CD4-positive, alpha-beta T cell treated with Interleukin-12 subunit alpha and Interleukin-12 subunit beta, for 1 hour (primary cell): ENCODE measurements at places on chromosomes 1 and 21.
A peak's percentile ranks its signal among the peaks of the same experiment; 100 is the strongest.

GRCh38 chr1:160206421-160207117, 1.4 kb downstream of the PEA15 start:
- no peak for DNase-seq

GRCh38 chr1:161324020-161324419, 9.8 kb downstream of the SDHC start:
- peak; percentile 29 for DNase-seq

DNA sequence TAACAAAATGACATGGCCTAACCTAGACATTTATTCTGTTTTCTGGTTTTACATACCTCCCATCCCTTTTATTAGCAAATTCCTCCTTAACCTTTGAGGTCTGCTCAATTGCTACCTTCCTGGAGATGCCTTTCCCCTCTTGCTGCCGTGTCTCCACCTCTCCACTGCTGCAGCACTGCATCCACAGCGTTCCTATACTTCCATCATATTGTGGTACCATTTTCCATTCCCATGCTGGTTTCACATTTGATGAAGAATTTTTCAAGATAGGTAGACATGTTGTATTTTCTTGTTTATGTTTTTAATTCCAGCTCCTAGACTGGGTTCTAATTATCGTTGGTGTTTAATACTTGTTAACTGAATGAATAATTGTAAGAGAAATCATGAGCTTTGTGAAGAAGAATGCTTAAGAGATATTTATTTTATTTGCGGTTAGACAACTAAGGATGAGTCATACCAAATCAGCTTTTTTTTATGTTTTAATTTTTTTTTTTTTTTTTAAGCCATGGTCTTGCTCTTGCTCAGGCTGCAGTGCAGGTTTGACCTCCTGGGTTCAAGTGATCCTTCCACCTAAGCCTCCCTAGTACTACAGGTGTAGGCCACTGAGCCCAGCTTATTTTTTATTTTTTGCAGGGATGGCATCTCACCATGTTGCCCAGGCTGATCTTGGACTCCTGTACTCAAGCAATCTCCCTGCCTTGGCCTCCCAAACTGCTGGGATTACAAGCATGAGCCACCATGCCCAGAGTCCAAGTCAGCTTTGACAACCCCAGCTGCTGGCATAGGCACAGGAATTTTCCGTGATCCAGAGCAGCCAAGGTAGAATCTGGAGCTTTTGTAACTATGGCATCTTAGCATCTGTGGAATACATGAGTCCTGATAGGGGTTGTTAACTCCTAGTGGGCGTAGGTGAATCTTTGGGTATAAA, 44.0 kb downstream of the ATP6V1G3 start:
- DNase-seq, result no peak

DNA sequence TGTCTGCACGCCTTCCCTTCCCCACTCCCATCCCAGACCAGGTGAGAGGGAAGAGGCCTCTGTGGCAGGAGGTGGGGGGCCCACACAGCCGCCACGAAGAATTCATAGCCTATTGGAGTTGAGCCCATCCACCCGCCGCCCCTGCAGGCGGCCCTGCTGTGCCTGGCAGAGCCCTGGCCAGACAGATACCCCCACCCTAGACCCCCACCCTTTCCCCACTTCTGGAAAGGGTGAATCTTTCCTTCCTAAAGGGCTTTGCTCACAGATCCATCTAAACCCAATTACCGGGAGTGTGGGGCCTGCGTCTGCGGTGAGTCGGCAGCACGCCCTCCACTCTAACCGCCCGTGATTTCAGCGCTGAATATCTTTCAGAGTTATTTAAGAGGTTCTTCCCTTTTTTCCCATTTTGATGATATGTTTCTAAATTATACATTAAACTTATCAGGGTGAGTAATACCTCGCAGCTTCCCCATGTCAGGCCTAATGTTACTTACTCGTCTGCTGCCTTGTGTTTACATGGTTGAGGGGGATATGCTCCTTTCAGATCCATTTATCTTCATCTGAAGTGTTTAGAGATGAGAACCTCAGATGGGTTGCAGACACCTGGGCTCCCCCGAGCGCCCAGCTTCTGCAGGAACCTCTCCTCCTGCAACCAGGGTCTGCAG, 183.9 kb upstream of the VAMP3 start:
- no peak for DNase-seq

- DNase-seq, result no peak
Observed at GRCh38 chr1:58594546-58594945, 17.5 kb upstream of the TACSTD2 start.

DNA sequence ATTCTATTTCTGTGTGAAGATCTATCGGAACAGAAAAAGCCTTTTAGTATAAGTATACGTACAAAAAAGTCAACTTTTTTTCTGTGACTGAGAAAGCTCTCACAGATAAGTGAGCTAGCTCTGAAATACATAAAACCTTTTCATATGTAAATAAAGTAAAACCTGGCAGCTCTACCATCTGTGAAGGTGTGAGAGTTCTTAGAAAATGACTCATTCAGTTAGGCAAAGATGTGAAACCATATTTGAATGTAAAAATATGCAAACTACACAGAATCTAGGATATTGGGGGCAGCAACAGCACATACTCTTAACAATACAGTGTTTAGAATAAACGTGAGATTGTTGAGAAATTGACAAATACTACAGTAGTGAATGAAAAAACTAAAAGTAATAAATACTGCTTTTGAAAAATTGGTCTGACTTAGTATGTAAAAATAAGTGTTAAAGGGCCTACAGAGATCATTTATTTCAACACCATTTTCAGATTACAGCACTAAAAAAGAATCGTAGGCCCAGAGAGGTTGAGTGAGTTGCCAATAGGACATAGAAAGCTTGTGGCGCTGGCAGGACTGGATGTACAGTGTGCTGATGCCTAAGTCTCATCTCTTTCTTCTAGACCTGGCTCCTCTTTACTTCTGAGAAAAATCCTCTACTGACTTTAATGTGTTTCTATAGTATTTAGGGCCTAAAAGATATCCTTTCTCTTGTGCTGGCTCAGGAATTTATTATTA, 19.8 kb downstream of the ATP6V1G3 start:
- peak; percentile 57 for DNase-seq
